ENCODE measurements at places on chromosomes 7 and 10.

DNA sequence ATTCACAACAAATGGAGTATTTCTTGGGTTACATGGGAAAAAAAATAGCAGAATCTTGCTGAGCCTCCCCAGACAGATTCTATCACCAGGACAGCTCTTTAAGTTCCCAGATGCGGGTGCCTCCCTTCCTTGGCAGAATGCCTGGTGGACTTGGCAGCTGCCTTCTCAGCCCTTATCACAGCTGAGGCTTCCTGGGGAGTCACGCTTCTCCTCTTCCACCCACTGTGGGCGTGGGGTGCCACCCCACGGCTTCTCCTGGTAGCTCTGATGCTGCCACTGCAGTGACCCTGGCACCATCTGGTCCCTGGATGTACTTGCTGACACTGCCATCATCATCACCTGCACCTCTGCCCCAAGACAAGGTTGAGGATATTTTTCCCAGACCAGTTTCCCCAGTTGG is 16.2 kb upstream of the NME8 start:
- peak; percentile 12 for DNase-seq

DNA sequence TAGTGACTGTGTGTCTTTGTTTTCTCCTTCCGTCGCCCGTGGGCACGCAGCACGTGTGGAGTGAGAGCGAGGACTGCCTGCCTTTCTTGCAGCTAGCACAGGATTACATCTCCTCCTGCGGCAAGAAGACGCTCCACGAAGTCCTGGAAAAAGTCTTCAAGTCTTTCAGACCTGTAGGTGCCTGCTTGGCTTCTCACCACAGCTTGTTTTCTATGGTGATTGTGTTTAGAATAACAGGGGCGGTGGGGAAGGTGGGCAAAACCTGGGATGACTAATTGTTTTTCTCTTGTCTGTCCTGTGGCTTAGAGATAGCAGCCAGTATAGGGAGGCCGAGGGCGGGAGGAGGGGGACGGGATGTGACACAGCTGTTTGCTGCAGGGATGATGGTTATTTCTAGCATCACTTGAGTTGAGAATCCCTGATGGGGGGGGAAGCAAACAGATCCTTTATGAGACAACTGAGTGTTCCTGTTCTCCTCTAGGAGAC is 11.4 kb downstream of the MTURN start:
- no peak for DNase-seq

DNA sequence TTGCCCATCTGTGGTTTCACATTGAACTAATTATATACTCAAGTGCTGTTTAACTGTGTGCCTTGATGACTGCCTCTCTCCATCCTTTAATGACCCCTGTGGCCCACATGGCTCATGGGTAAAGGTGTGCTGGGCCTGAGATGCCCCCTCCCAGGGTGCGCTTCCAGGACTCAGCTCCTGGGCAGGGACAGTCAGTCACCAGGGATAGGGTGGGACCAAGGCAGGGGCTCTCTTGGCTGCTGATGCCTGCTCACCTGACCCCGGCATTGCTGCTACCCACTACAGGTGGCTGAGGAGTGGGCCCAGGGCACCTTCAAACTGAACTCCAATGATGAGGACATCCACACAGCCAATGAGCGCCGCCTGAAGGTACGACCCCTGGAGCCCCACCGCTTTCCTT is 6.5 kb downstream of the ASL start:
- no peak for DNase-seq

DNA sequence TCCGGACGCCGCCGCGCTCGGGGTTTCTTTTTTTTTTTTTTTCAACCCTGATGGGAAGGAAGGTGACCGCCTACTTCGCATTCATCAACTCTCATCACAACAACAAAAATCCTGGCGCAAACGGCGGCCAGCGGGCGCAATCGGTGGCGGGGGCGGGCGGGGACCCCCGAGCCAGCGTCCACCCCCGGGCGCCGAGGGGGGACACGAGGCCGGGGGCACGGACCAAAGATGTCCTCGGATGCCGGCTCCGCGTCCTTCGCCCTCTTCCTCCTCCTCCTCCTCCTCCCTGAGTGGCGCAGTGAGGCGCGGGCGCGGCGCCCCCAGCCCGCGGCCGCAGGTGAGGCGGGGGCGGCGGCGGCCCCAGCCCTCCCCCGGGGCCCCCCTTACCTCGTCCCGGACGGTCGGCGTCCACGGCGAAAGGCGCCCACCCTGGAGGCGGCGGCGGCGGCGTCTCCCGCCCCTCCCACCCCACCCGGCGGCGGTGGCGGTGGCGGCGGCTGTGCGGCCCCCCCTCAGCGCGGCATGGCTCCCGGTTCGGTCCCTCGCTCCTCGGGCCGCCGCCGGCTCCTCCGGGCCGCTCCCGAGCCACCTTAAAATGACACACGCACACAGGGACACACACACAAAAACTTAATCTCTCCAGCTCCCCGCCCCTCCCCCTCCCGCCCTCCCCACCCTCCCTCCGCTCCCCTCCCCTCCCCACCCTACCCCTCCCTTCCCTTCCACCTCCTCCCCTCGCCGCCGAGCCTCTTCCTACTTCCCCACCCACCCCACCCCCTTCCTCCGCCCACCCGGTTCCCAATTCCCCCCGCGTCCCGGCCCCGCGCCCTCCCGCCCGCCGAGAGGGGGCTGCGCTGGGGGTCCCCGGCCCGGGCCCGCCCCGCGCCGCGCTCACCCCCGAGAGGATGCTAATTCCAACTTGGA is at the start of gene CTBP2:
TSS of gene CTBP2 (minus strand) at position 632 of the 924 bp plus-strand sequence.
- DNase-seq: no peak

DNA sequence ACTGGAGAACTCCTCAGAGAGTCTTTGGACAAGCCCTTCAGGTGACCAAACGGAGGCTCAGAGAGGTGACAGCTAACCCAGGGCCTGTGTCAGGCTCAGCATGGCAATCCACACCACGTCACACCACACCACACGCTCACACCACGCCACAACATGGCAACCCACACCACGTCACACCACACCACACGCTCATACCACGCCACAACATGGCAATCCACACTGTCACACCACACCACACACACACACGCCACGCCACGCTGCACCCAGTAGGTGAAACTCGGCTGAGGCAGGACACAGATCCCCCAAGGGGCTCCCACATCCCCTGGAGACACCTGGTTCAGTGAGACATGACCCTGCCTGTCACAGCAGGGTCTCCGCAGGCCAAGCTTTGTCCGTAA is 107.3 kb downstream of the PDGFA start:
- DNase-seq: no peak

- no peak for DNase-seq
Measured at GRCh38 chr7:44647981-44648714, 41.7 kb downstream of the OGDH start.

DNA sequence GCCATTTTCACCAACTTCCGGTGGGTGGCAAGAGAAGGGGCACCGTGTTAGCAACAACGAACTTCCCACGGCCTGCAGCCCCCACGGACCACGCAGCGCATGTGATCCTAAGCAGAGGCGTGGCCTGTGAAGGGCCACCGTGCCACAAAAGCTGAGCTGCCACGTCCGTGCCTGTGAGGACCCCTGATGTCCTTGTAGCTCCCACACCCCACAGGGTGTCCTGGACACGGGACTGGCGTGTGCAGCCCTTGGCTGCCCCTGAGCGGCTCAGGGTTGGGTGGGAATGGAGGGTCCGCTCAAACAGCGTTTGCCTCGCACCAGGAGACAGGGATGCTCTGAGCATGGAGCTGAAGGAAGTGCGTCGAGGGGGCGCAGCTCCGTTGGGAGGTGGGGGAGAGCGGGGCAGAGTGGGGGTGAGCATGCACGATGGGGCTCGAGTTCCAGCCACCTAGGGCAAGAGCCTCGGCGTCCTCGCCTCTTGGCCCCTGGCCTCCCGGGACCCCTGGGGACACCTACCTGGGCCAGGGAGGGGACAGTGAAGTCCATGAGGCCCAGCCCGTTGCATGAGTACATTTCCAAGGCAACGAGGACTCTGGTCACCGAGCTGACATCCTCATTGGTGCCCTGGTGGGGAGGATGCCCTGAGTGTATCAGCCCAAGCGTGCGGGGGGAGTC is 33.6 kb downstream of the CFAP46 start:
- DNase-seq: no peak

DNA sequence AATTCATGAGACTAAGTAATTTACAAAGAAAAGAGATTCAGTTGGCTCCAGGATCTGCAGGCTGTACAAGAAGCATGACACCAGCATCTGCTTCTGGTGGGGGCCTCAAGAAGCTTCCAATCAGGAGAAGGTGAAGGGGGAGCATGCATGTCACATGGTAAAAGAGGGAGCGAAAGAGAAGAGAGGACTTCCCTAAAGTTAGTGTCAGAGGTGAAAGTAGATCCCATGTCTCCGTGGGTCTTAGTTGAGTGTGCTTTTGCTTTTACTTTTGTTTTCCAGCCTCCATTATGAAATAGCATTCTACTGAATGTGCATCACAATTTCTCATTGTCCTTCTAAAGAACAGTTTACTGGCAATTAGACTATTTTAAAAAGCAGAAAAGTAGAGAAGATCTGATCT is 213.6 kb upstream of the FZD1 start:
- no peak for DNase-seq

DNA sequence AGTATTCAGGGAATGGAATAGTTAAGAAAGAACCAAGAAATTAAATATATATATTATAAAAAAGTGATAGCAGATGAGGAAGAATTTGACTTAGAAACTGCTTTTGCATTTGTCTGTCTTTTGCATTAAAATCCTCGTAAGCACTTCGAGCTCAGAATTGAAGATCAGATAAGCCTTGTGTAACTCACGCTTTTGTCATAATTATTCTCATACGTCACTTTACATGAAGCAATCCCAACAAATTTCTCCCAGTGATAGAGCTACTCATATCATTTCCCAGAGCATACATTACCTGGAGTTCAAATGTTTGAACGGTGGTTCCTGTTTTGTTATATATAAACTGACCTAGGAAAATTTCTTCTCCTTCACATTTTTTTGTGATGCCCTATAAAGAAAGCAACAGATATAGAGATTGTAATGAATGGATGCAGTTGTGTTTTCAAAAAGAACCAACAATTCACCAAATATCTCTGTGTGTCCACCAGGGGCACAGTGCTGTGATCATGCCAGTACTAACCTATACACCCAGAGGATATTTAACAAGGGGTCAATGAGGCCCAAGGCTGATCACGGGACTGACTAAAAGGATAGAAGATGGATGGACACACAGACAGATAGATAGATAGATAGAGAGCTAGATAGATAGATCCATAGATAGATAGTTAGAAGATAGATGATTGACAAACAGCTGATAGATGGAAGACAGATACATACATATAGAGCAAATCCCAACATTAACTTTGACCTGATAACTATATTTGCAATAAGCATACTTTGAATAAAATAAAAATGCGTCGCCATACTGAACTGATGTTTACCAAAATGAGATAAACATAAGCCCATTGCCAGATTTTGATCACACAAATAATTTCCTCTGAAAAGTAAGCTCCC is 9.3 kb upstream of the HUS1 start:
- DNase-seq: no peak

GRCh38 chr10:54769051-54769450 is 32.0 kb downstream of the PCDH15 start:
- DNase-seq: no peak

DNA sequence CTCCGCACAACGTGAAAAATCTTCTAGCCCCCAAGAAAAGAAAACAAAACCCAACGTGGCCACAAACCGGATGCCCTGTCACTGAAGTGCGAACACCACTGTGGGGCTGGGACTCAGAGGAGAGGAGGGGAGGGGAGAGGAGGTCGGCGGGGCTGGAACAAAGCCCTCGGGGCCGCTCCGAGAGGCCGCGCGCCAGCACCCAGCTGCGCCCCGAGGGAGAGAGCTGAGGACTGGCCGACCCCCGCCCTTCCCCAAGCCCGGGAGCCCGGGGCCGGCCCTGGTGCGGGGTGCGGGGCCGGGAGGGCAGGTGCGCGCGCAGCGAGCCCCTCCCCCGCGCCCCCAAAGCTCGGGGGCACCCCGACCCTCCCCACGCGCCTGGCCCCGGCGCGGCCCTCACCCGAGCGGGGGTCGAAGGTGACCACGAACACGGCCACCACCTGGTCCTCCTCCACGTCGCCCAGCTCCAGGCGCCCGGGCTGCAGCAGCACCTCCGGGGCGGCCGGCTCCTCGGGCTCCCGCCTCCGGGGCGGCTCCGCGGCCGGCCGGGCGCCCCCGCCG is 398 bp downstream of the DENND11 start:
- DNase-seq: peak; percentile 70

DNA sequence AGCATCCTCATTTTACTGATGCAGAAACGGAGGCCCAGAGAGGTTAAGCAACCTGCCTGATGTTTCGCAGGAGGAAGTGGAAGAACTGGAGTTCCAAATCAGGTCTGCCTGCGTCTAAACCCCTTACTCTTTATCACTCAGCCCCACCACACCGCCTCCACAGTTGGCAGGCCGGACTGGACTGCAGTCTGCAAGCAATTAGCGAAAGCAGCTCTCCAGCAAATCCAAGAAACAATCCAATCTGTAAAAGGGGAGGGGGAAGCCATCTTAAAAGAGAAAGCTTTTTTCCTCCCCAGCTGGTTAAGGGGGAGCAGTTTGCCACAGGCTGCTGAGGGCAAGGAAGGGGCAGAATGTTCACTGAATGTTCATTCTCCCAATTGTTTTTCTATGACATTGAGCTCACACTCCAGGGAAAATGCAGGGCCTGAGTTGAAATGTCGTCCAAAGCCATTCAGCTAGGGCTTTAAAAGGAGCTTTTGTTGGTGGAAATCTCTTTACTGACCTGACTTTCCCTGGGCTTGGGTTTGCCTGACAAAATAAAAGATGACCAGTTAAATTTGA is 350.1 kb downstream of the RNLS start:
- DNase-seq: no peak

DNA sequence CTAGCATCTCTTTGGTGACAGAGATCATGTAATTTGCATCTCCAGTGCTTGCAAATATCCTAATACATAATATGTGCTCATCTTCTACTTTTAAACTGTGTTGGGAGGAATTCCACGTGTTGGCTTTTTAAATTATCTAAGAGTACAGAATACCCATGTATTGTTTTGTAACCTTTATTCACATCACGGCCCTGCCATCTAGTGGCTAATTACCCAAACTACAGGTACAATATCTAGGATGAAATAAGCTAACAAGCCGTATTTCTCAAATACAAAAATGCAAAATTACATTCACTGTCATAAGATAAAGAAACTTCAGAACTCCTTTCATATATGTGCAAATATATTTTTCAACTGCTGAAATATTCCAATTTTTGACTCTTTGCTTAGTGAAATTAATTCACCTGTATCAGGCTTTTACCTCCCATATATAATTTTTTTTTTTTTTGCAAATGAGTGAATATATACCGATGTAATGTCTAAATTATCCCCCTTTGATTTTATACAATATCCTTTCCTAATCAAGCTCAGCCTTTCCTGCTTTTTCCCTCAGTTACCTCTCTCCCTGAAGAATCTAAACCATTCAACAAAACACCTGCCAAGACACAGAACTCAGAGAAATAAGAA is 30.3 kb upstream of the LSM8 start:
- peak; percentile 60 for DNase-seq

DNA sequence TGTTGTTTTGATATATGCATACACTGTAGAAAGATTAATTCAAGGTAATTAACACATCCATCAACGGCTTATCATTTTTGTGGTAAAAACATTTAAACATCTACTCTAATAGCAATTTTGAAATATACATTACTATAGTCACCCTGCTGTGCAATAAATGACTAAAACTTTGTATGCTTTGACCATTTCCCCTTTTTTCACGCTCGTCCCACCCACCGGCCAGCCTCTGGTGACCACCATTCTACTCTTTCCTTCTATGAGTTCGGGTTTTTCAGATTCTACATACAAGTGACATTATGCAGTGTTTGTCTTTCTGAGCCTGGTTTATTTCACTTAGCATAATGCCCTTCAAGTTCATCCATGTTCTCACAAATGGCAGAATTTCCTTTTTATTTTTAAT is 21.3 kb downstream of the CYCS start:
- no peak for DNase-seq

- no peak for DNase-seq
Measured at GRCh38 chr7:27118580-27118979, 12.0 kb downstream of the HOXA4 start.

GRCh38 chr10:91197127-91197526 is 23.3 kb upstream of the PCGF5 start:
- DNase-seq: no peak
